ENCODE measurements at places on chromosomes 3 and 15. TPM values are rescaled to one million over a fixed set of nuclear protein-coding genes. Genes with fewer than 3 reads are reported as not detected.

Gene KLF15
- 1.6 TPM for polyA plus RNA-seq

Gene ABI3BP
- 344 TPM for polyA plus RNA-seq

Gene TRPM1
- polyA plus RNA-seq = not detected

Gene P3H2
- polyA plus RNA-seq = 63.2 TPM

Gene MGA
- 22.0 TPM for polyA plus RNA-seq

Gene GABRB3
- 2.3 TPM for polyA plus RNA-seq

Gene CAMKV
- 0.09 TPM for polyA plus RNA-seq

- DNase-seq = no peak
Measured at GRCh38 chr3:11539677-11540076, 104.0 kb downstream of the VGLL4 start.

GRCh38 chr3:124492824-124493223 lies 237.4 kb upstream of the UMPS start:
- DNase-seq = no peak

DNA sequence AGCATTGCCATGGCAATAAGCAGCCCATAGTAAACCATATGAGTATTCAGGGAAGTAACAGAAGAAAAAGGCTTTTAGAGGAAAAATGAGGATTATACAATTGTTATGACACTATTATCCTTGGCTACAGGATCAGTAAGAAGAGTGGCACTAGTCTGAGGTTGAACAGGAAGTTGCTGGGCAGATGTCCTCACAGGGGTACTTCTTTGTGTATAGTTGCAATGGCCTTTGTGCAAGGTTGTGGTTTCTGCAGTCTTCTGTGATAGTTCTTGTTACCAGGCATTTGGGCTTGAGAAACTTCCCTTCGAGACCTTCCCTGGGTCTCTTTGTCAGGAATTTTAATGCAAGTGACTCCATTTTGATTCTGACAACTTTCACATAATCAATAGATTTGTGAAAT lies 100.6 kb upstream of the ATP11B start:
- DNase-seq = no peak

- no peak for DNase-seq
Measured at GRCh38 chr15:34794590-34795206, 651 bp downstream of the ACTC1 start.

GRCh38 chr3:53776494-53777101 lies 69.6 kb downstream of the CHDH start:
- DNase-seq = no peak

GRCh38 chr3:12933901-12934300 lies 92.5 kb upstream of the RPL32 start:
- DNase-seq = no peak

DNA sequence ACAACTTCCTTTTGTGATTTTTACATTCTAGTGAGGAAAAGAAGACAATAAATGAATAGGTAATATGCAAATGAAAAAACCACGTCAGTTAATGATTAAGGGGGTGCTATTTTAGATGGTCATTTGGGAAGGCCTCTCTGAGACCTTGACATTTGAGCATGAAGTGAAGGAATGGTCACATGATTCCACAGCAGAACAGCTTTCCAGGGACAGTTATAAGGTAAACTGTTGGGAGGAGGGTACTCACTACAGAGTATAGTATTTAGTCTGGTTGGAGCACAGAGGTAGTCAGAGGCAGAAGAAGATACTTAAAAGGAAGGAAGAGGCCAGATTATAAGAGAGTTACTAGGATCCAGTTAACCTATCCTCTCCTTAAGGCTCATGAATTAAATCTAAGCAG lies 246.5 kb downstream of the STAG1 start:
- no peak for DNase-seq

DNA sequence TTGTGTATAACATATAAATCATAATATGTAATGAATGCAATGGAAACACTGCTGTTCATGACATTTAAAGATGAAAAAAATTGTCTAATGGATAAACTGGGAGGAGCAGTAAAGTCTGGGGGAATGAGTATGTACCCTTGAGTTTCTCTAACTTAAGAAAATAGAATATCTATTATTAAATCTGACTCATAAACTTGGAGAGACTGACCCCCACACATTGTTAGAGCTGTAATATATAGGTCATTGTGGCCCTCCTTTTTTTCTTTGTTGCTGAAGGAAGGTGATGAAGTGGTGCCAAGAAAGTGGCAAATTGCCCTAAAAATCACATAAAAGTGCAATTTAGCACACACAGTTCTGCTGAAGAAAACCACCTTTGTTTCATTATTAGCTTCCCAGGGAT lies 389.8 kb upstream of the RARB start:
- DNase-seq = no peak

DNA sequence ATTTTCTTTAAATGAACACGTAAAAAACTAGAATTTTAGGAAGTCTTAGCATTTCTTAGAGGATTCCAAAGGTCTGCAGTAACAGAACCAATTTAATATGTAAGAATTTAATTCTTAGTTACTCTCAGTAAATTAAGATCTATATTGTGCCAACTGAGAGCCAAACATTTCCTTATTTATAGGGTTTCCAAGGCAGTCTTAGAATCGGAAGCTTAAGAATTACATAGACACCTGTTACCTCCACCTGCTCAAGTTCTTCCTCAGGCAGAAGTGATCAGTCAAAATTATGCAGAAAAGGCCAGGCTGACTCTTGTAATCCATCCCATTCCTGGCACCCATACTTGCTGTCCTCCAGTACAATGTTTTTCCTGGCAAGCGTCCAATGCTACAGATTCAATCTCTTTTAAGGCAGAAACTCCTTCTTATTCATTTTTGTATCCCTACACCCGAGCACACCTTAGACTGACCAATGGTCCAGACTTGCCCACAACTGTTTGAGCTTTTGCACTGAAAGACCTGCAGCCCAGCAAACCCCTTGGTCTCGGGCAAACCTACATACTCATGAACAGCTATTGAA lies 64.3 kb downstream of the NCEH1 start:
- peak; percentile 33 for DNase-seq

GRCh38 chr3:37291275-37291700 lies 116.9 kb upstream of the LRRFIP2 start:
- no peak for DNase-seq

DNA sequence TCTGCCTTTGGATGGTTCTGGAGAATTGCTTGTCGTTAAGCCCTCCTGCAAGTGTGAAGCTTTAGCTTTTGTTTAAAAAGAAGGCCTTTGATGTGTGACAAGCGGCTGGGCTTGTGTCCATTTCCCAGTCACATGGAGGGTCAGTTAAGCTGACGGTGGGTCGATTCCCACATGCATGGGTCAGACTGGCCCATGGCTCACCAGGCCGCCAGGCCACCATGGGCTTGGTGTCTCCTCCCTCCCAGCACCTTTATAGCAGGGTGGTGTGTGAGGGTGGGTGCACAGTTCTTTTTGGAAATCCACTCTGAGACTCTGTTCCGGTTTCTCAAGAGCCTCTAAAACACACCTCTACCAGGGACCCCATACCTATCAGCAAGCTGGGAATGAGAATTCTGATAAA lies 67.2 kb downstream of the SCN5A start:
- no peak for DNase-seq

GRCh38 chr3:146382386-146382785 lies 87.0 kb downstream of the PLSCR2 start:
- DNase-seq = no peak

DNA sequence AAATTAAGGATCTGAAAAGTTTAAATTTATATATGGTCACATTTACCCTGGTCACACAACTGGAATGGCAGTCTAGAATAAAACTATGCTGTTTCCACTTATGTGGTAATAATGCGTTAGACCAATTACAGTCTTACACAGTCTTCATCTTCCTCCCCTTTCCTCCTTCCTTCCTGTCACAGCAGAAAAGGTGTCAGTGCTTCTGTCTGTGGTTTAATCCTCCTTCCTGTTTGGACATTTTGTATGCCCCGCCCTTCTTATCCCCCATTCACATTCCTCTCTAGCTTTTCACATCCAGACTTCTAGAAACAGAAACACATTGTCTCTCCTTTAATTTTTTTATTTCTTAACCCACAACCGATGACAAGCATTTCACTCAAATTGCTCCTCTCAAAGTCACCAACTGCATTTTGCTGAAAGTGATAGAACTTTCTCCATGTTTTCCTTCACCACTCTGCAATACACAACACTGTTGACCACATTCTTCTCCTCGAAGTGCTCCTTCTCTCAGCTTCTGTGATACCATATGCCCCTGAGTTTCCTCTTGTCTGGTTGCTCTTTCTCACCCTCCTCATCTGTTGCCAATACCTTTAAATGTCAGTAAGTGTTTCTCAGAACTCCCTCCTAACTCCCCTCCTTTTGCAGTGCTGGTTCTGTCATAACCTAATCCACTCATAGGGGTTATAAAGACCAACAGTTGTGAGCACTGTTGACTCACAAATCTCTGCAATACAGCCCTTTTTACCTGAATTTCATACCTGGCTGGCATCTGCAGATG lies 271.6 kb downstream of the UBE2E2 start:
- no peak for DNase-seq

DNA sequence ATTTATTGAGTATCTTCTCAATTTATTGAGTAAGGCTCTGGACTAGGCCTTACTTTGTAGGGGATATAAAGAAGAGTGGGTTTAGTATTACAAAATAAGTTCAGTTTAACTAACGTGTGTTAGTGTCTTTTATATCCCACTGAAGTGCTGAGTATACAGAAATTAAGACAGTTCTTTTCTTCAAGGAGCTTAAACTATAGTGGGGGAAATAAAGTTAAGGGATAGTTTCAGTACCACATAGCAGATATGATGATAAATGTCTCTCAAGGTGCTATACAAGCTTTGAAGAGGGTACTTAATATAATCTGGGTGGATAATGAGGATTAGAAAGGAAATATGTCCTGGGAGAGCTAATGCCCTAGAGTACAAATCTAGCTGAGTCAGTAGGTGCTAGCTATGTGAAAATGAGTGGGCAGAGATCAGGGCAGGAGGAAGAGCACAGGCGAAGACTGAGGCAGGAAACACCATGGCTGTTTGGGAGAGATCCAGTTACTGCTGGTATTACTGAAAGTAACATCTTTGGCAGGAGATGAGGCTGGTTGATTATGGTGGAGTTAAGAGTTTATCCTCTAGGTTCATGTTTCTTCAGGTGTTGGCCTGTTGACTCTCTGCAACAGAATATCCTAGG lies 46.0 kb downstream of the TEX9 start:
- DNase-seq = no peak

- DNase-seq = no peak
Measured at GRCh38 chr3:15631426-15632211, 30.1 kb downstream of the BTD start.

All from hindlimb muscle (tissue), 1 donor.